ENCODE measurements at places on chromosomes 1 and 21.
A peak's percentile ranks its signal among the peaks of the same experiment; 100 is the strongest.

DNA sequence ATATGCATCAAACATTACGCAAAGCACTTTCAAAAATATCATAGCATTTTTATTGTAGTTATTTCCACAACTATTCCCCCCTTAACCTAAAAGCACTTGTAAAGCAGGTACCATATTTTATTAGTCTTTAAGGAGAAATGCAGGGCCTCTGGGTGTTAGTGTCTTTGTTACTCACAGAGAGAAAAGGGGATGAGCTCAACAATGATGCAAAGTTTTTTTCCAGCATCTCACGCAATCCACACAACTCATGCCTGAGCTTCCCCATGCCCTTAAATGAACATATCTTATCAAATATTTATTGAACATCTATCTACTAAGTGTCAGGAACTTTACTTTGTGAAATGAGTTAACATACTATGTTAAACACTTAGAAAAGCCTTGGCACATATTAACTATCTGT is 50.6 kb downstream of the BEND5 start:
- DNase-seq = no peak

DNA sequence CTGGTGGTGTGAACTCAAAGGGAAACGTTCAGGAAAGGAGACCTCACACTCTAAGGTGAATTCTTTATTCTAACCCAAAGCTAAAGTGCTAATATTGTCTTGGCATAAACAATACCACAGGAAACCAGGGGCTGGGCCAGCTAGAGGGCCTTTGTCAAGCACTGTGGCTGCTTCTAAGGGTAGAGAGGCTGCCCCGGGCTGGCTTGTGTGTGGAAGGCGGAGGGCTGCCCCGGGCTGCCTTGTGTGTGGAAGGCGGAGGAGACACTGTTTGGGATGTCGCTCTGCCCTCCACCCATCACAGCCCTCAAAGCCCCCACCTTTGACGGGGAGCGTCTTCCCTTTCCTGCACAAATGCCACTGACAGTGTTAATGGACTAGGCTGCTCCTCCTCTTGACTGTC is 216.8 kb downstream of the TOMM20 start:
- no peak for DNase-seq

DNA sequence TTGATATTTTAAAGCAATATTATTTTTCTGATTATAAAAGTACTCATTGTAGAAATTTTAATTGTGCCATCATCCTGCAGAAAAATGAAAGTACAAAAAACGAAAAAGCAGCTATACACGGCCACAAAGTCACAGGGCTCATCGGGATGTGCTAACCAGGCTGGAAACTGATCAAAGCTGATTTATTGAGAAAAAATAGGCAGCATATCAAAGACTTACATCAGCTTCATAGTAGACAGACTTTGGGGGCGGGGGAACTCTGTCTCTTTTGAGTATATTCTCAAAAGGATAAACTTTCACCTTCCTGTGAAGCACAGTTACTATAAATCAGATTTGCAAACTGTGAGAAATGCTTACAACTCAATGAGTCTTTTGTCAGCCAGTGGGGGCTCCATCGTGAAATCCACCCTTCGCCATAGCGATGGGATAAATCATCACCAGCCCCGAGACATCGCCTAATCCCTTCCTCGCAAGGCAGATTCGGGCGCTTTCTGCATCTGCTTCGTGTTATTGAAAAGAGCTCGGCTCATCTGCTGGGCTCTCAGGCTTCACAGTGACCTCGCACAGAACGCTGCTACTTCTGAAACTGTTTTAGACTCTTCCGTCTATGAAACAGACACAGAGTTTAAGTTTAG is 69.2 kb upstream of the ERG start:
- DNase-seq = no peak

GRCh38 chr1:244394826-244395765 is 56.6 kb downstream of the ADSS2 start:
- no peak for DNase-seq

DNA sequence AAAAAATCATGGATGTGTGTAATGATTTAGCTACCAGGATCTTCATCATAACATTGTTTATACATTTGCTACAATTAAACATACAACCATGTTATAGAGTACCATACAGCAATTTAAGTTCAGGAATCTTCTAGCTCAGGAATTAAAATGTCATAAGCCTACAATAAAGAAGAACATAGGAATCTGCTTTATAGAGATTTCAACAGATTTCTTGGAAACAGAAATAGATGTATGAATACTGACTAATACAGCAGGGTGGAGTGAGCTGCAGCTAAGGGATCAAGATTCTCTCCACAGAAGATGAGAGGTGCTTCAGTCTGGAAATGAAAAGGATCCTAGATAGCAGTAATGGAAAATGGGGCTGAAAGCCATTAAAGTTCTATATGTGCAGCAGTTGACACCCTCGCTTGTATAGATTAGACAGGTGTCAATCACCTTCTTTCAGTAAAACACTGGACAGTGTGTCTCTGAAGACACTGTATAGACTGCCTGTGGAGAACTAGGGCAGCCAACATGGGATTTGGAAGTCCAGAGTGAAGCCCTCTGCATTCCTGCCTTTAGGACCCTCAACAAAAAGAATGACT is 73.9 kb downstream of the DNTTIP2 start:
- DNase-seq = no peak

DNA sequence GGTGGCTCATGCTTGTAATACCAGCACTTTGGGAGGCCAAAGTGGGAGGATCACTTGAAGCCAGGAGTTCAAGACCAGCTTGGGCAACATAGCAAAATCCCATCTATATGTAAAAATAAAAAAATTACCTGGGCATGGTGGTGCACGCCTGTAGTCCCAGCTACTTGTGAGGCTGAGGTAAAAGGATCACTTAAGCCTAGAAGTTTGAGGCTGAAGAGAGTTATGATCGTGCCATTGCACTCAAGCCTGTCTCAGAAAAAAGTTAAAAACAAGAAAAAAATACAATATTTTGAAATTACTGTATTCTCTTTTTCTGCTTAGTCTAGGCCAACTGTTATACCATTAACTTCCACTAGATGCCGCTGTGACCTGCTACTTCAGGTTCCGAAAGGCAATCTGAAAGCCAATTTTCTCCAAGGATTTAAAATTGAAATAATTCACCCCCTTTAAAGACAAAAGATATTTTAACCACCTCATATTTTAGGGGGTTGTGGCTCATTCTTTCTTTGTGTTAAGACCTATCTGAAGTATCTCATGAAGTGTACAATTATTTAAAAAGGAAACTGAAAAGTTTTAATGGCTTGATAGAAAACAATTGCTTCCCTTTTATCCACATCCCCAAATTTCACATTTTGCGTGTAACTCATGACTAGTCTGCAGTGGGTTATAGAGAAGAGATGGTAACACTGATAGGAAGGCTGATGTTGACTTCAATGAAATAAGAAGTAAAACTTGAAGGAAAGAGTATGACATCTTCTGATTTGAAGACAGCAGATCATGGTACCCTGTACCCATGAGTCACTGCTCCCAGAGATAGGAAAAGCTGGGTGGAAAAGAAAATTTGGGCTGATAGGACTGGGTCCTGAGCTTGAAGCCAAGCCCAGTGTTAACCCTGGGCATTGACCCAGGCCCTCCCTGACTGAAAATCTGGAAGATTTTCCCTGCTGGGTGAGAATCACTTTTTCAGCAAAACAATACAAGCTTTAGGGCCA is 24.4 kb upstream of the CLDN14 start:
- DNase-seq = peak; percentile 3

GRCh38 chr1:186875896-186876835 is 47.4 kb downstream of the PLA2G4A start:
- no peak for DNase-seq

DNA sequence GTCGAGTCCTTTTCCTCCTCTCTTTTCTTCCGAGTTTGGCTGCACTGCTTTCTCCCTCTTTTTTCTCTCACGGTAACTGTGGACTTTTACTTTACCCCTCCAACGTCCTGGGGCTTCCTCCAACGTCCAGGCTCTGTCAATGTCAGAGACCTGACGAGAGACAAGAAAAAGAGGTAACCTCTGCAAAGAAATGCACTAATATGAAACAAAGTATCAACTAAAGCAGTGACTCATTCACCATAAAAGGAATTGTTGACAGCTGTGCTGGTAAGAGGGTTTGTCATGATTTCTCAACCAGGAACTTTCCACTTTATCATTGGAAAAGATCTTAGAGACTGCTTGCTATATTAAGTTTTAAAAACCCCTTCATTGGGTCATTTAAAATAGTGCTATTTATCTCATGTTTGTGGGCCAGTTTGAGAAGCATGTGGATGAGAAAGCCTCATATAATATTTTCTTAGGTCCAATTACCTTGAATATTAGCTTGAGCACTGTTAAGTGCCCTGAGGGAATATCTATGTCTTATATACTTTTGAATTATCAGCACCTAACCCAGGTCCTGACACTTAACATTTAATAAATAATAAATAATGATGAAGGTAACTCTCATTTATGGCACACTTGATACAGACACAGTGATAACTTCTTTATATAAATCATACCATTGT is at the start of gene GBP2:
TSS of gene GBP2 (minus strand) at position 202 of the 668 bp plus-strand sequence. CDS start 4,148 bp downstream, outside the sequence.
- no peak for DNase-seq

DNA sequence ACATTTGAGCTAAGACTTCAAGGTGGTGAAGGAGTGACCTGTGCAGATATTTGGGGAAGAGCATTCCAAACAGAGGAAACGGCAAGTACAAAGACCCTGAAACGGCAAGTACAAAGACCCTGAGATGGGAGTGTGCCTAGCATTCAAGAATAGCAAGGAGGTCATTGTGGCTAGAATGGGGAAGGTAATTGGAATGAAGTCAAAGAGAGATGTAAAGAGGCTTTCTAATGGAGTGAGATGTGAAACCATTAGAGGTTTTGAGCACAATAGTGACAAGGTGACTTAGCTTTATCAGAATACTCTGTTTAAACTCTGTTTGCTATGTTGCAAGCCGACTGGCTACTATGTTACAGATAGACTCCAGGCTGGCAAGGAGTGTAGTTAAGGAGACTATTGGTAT is 4.4 kb downstream of the CDC7 start:
- DNase-seq = no peak

- no peak for DNase-seq
Measured at GRCh38 chr1:16969057-16969611, 11.3 kb downstream of the MFAP2 start.

DNA sequence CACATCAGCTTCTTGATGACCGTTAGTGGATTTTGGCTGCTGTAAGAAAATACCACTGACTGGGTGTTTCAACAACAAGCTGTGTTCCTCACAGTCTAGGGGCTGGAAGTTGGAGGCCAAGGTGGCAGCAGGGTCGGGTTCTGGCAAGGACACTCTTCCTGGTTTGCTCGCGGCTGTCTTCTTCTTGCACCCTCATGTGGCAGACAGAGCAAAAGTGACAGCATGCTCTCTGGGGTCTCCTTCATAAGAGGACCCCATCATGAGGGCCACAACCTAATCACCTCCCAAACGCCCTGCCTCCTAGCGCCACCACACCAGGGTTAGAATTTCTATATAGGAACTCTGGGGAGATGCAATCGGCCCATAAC is 18.6 kb upstream of the TSPEAR start:
- no peak for DNase-seq

DNA sequence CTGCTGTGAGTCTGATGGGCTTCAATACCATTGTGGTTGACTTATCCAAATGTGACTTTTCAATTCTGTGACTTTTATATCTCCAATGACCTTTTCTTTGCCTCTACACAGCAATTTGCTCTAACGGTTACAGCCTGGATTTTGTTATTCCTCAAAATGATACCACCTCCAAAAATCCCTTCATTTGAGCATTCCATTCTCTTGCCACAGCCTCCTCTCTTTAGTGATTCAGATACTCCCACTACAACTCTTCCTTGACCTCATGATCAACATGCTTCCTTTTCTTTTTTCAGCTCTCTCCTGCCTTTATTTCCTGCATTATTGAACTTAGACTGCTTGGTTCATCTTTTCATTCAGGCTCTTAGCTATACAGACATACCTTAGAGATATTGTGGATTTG is 16.6 kb upstream of the IL19 start:
- DNase-seq = no peak
